ENCODE measurements at places on chromosomes 11 and 22.

DNA sequence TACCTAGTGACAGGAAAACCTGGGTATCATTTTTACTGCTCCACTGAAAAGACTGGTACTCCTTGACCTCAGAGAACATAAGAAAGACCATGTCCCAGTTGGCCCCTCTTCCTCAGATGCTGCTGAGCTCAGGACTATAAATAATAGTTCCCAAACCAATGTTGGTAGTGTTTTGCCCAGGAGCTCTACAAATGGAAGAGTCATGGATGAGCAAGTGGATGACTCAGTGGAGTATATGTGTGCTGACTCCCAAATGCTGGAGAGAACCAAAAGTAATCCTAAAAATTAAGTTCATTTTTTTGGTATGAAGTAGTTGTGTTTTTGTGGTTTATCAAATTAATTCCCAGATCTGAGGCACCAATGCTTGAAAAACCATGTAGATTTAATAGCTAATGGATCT, 482.0 kb downstream of the KCNA4 start:
- DNase-seq, result no peak

DNA sequence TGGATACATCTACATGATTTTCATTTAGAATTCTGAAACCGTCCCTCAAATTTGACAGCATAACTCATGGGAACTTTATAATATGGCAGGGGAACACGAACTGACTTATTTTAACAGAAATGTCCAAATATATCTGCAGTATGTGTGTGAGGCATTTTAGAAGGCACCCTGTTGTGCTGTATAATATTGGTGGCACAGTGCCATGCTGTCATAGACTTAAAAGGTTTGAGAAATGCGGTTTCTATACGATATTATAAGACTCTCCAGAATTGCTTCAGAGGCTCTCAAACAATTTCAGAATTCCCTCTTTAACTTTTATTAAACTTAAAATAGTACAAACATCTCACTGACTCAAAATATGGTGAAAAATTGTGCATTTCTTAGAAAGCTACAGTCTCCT, 181.6 kb downstream of the MSANTD4 start:
- DNase-seq, result no peak

DNA sequence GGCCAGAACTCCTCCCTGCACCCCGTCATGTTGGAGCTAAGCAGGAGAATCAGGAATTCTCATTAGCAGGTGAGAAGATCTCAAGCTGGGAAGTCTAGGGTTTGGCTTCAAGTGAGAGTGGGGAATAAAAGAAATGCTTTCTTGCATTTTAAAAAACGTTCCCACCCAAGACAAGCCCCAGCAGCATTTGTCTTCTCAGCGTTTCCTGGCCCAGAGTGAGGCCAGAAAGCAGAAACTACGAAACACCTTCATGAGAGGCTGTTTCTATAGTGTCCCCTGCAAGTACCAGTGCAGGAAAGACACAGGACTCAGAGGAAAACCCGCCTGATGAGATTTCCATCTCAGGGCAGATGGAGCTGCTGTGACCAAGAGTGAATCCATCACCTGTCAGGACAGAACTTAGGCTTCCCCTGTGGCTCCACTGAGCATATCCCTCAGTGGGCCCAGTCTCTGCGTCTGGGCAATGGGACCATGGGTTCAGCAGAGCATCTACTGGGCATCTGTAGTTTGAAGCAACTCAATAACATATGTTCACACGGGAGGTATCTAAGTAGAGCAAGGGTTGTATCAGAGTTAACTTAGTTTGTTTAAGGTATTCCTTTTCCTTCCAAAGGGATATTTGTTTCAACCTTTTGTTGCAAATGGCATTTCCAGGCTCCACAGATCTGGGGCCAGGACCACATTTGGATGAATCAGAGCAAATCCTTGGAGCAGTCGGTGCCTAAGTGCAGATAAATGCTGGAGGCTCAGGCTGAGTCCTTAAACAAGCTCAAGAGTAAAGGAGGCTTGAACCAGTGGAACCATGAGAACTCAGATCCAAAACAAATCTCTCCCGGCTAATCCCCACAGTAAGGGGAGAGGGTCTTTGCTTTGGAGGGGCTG, 548.3 kb downstream of the MIAT start:
- DNase-seq, result no peak

GRCh38 chr11:35313066-35313759, 106.1 kb downstream of the SLC1A2 start:
- no peak for DNase-seq

DNA sequence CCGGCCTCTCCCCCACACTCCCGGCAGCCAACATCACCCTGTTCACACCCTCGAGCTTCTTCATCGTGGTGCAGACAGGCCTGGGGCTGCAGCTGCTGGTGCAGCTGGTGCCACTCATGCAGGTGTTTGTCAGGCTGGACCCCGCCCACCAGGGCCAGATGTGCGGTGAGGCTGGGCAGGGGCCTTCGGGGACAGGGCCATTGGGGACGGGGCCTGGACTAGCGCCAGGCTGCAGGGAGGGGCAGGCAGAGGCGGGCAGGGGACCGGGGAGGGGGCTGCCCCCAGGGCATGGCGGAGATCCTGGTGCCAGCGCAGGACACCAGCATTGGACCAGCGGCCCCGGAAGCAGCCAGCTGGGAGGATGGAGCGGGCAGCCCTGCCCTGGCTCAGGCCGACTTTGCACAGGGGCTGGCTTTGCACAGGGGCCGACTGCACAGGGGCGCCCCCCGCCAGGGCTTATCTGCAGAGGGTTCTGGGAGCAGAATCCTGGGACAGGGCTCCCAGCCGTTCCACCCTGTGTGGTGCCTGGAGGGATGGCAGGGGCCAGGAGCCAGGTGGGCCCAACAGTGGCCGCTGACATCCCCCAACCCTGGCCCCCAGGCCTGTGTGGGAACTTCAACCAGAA, 8.6 kb downstream of the MUC5B start:
- no peak for DNase-seq

GRCh38 chr11:61626580-61627380, 45.9 kb upstream of the SYT7 start:
- DNase-seq, result no peak

- no peak for DNase-seq
These were observed 73.0 kb upstream of the PHF21B start for GRCh38 chr22:45082795-45083194.
